ENCODE measurements at places on chromosomes 13 and 19.

GRCh38 chr13:23903906-23904280 is 6.6 kb upstream of the C1QTNF9B start:
- no peak for DNase-seq

DNA sequence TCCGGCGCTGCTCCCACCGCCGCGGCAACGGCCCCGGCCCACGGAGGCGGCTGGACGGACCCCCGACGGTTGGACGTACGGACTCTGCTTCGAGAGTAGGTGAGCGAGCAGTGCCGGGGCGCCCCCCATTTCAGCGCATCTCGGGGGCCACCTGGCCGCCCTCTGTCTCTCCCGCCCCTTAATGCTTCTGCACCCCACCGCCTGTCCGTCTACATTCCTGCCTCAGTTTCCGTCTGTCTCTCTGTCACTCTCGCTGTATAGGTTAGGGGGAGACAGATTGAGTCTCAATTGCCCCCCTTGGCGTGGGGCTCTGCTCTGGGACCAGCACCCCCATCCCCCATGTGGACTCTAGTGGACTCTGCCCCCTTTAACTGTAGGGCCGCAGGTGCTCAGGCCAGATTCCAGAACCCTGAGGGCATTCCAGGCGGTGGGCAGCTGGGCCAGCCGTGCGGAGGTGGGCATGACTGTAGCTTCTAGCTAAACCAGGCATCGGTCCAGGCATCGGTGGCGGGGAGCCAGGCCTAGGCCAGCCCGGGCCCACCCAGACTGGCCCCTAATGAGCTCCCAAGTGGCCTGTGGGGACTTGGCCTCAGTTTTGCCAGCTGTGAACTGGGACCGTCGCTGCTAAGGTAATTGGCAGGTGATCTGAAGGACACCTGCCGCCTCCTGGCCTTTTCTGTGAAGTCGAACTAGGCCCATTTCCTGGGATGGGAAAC is 373 bp downstream of the TNFAIP8L1 start:
- no peak for DNase-seq

DNA sequence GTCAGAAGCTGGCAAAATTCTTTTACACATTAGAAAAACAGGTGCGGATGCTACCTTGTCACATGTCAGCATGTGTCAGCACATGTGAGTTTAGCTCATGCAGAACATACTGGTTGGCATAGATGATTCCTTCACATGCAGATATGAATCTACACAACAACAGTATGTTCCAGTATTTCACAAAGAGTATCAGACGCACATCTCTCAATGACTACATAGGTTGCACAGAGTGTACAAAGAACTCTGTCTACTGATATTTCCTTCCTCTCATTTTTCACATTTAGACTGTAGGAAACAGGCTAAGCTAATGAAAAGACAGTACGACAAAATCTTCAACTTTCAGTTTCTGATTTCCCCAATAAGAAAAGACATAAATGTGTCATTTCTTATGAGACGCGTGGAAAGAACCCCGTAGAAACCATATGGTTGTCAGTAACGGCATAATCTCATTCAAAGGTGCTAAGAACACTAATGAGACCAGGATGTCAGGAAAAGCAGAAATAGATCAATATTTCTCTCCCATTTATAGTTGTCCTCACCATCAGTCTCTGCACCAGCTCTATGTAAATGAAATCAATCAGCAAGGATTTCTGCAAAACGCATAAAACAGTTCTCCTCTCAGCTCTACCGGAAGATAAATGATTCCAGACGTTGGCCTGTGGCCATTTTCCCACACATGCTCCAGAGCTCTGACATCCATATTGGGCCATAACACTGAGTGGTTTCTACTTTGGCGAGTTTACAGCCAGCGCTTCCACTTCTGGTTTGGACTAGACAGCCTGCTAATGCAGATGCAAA is 81.2 kb downstream of the STARD13 start:
- DNase-seq: peak; percentile 82

- no peak for DNase-seq
Observed at GRCh38 chr13:111166882-111167675, 52.0 kb downstream of the ARHGEF7 start.

DNA sequence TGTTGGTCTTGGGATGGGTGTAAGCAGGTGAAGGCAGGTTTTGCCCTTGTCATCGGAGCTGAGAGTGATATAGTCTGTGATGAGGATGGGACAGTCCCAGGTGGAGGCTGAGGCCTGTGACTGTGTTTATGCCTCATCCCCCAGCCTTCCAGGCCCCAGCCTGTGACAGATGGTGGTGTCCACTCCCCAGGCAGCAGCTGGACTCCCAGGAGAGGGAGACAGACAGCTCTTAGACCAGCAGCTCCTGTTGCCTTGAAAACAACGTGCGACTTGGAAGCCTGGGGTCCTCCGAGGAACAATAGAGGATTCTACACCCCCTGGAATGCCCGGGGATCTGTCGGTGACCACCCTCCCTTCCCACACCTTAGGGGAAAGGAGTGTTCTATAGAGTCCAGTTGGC is 63.8 kb downstream of the CHST8 start:
- no peak for DNase-seq

GRCh38 chr19:12331211-12331941 is 2.1 kb downstream of the ZNF563 start:
- no peak for DNase-seq

Measured in BJ (cell line).